ENCODE measurements at places on chromosomes 11 and 22. TPM values are rescaled to one million over a fixed set of nuclear protein-coding genes. Genes with fewer than 3 reads are reported as not detected.

Gene TIGD3
- not detected for total RNA-seq

Gene CCDC81
- total RNA-seq = 36.5 TPM

Gene GDPD5
- 64.6 TPM for total RNA-seq

Gene INS
- total RNA-seq = not detected

Gene THY1
- total RNA-seq = 3.5 TPM

Gene AMBRA1
- total RNA-seq = 12.1 TPM

Gene IGF2
- 124 TPM for total RNA-seq

GRCh38 chr22:26821854-26822253 lies 164.5 kb downstream of the MIAT start:
- H3K4me3 ChIP-seq = no peak overlapping the region
- no peaks in the 10 kb centered on the region for H3K36me3 ChIP-seq
- no peaks in the 10 kb centered on the region for H3K4me1 ChIP-seq
- DNase-seq = no peak
- no peaks in the 10 kb centered on the region for H3K27me3 ChIP-seq
- H3K27ac ChIP-seq = no peak overlapping the region

GRCh38 chr11:1158681-1159487 lies 1.1 kb downstream of the MUC5AC start:
- DNase-seq = no peak
- H3K4me1 ChIP-seq = no peaks in the 10 kb centered on the region
- no peak overlapping the region for H3K27ac ChIP-seq

DNA sequence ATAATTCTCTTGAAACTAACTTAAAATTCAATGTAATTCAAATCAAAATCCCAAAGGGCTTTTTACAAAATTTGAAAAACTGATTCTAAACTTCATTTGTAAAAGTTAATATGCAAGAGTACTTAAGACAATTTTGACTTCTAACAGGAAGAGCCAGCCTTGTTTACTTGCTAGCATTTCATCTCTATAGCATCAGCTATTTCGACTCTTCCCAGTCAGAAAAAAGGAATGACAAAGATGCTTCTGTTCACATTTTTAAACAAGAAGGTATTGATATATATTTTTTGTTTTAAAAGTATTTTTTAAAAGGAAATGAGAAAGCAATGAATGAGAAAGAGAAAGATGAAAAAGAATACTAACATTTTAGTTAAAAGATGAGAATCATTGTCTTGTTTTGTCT lies 16.4 kb downstream of the SLN start:
- H3K4me3 ChIP-seq = no peak overlapping the region
- H3K27ac ChIP-seq = no peak overlapping the region
- no peaks in the 10 kb centered on the region for H3K36me3 ChIP-seq
- DNase-seq = no peak
- no peaks in the 10 kb centered on the region for H3K27me3 ChIP-seq

DNA sequence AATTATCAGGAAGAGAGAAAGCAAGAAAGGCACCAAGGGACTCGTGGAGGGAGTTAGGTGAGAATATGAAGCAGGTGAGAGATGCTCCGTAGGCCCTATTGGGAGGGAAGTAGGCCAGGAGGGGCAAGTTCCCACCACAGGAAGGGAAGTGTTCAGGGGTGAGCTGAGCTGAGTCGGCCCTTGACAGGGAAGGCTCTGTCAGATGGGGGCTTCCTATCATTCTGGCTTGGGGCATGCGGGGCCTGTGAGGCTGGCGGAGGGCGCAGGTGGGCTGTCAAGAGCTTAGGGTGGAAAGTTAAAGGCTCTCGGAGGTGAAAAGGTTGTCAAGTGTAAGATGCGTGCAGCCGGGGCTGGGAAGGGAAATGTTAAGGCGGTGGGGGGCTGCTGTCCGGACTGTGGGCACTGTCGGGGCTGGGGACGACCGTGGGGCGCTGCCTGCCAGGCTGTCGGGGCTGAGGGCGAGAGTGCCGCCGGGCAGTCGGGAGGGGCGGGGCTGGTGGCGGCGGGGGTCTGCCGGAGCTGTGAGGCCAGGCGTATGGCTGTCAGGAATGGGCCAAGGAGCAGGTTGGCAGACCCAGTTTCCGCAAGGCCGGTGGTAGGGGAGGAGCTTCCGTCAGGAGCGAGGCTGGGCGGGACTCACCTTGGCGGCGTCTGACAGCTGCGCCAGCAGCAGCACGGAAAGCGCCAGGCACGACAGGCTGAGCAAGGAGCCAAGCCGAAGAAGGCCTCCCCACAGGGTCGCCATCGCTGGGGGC lies 496 bp downstream of the TMEM9B start:
- no peaks in the 10 kb centered on the region for H3K27me3 ChIP-seq
- peak; percentile 33 for DNase-seq
- H3K36me3 ChIP-seq = no peaks in the 10 kb centered on the region
- H3K4me3 ChIP-seq = peak overlapping the region; percentile 88

DNA sequence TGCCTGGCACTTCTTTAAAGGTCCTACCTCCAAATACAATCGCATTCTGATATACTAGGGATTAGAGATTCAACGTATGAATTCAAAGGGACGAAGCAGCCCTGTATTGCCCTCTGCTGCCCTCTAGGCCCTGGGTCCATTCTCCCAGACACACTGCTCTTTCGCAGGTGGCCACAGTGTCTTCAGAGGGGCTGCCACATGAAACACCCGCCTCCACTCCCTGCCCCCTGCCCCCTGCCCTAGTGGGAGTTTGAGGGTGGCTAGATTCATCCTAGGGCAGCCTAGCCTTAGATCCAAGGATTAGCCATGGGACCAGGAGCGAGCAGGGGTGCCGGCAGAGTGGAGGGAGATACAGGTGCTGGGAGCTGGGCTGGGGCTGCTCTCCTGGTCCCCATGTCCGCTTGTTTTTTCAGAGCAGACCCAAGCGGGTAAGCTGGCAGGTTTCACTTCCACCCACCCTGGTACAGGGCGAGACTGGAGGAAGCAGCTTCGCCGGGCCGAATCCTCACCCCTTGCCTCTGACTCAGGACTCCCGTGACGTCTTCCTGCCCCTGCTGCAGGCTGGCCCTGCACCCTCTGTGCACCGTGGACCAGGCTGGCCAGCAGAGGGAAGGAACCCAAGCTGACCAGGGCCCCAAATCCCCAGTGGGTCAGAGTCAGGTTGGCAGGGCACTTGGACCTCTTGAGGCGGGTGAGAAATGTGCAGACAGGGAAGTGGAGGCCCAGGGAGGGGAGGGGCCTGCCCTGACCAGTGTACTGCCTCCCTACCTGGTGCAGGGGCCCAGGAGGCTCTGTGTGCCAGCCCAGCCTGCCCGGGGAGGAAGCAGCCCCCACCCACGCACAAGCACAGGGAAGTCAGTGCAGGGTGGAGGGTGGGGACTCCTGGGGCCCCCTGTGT lies 28.4 kb upstream of the HMOX1 start:
- peaks cover 3% of the 10 kb centered on the region for H3K27me3 ChIP-seq
- peak overlapping the region; percentile 65 for H3K27ac ChIP-seq
- peaks cover 25% of the 10 kb centered on the region for H3K4me1 ChIP-seq
- H3K4me3 ChIP-seq = peak overlapping the region; percentile 74
- DNase-seq = peak; percentile 92

DNA sequence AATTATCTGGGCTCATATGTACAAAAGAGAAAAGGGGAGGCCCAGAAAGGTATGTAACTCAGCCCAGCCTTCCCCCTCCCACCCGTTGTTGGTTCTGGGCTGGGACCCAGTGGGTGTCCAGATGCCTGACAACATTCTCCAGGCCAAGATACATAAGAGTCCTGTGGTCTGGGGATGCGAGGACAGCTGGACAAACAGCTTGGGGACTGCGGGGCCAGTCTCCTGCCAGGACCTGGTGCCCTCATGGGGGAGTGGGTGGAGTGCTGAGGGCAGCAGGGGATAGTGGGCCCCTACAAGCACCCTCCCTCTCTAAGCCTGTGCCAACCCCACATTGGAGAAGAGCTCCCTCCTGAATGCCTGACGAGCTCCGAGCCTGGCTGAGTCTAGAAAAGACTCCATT lies 3.5 kb upstream of the SLC22A6 start:
- no peaks in the 10 kb centered on the region for H3K36me3 ChIP-seq
- no peaks in the 10 kb centered on the region for H3K4me1 ChIP-seq
- H3K4me3 ChIP-seq = no peak overlapping the region
- no peaks in the 10 kb centered on the region for H3K27me3 ChIP-seq
- no peak for DNase-seq

DNA sequence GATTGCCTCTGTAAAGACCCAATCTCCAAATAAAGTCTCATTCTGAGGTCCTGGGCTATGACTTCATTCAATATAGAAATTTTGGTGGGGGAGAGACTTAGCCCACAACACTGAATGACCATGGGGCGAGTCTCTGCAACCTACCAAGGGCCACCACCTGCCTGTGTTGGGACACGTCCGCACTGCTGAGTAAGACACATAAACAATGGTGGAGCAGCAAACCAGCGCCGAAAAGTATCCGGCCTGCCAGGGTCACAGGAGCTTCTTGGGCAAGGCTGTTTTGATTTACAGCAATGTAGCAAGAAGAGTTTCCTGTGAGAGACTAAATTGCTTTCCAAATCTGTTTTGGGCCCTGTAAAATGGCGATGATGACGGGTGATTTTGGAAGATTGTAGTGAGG lies 122.3 kb downstream of the SHANK2 start:
- no peaks in the 10 kb centered on the region for H3K27me3 ChIP-seq
- no peak for DNase-seq
- no peak overlapping the region for H3K4me3 ChIP-seq
- H3K4me1 ChIP-seq = no peaks in the 10 kb centered on the region
- no peaks in the 10 kb centered on the region for H3K36me3 ChIP-seq

DNA sequence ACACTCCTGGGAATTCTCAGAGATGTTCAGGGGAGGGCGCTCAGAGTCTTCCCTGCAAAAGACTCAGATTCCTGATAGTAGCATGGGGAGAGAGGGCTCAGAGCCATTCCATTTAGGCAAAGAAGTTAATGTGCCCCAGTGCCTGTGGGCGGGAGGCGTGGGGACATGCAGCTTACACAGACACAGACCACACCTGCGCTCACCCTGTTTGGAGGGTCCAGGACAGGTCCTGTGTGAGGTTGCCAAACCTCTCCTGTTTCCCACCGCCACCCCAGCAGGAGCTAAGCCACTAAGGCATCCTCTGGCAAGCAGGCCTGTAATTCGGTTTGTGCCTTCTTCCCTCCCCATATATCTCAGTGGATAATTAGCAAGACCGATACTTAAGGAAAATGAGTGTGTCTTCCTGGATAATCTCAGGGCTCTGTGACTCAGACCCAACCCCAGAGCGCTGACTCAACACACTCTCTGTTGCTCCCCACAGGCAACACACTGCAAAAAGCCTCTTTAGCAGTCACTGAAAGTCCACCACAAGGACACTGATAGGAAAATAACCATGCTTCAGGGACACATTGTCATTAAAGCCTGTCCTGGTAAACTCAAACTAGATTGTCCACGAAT lies 118.9 kb upstream of the LMO1 start:
- no peaks in the 10 kb centered on the region for H3K4me1 ChIP-seq
- H3K36me3 ChIP-seq = no peaks in the 10 kb centered on the region
- no peak overlapping the region for H3K27ac ChIP-seq
- H3K4me3 ChIP-seq = no peak overlapping the region
- DNase-seq = peak; percentile 24

- peak overlapping the region; percentile 96 for H3K27ac ChIP-seq
- H3K36me3 ChIP-seq = no peaks in the 10 kb centered on the region
- H3K4me1 ChIP-seq = peaks cover 86% of the 10 kb centered on the region
Observed at GRCh38 chr11:62552485-62553079, 6.0 kb upstream of the AHNAK start.

DNA sequence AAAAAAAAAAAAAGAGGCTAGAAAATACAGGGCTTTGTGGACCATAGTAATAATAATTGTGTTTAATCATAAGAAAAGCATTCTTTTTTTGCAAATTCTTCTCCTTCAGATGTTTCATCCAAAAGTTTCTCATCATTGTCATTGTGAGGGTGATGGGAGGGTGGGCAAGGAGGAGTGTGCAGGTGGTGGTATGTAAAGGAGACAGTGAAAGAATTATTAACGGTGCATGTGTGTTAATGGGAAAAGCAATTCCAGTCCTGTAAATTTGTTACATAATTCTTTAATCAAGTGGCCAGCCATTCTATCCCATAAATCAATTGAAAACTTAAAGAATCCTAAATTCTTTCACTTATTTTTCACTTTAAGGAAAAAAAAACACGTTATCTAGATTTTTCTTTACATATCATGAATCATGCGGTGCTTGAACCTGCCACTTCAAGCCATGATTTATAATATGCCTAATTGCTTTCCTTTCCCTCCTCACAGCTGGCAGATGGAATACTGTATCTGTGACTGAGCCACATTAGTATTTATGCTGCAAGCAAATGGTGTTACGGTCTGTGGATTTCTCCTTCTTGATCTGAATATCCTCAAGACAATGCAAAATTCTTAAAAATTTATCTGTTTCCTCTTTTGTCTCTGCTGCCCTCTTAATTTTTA lies 318.5 kb downstream of the JRKL start:
- H3K36me3 ChIP-seq = no peaks in the 10 kb centered on the region
- H3K27ac ChIP-seq = no peak overlapping the region
- no peaks in the 10 kb centered on the region for H3K27me3 ChIP-seq
- H3K4me3 ChIP-seq = no peak overlapping the region
- no peaks in the 10 kb centered on the region for H3K4me1 ChIP-seq
- no peak for DNase-seq

- H3K4me1 ChIP-seq = no peaks in the 10 kb centered on the region
- H3K27ac ChIP-seq = no peak overlapping the region
- H3K27me3 ChIP-seq = no peaks in the 10 kb centered on the region
- no peak overlapping the region for H3K4me3 ChIP-seq
- H3K36me3 ChIP-seq = no peaks in the 10 kb centered on the region
- DNase-seq = no peak
Observed at GRCh38 chr11:15744693-15745092, 611.7 kb downstream of the SOX6 start.

GRCh38 chr11:1360835-1361357 lies 28.8 kb upstream of the BRSK2 start:
- no peaks in the 10 kb centered on the region for H3K27me3 ChIP-seq
- no peaks in the 10 kb centered on the region for H3K36me3 ChIP-seq
- H3K4me1 ChIP-seq = no peaks in the 10 kb centered on the region
- no peak overlapping the region for H3K4me3 ChIP-seq
- DNase-seq = no peak

GRCh38 chr11:11401960-11402535 lies 49.0 kb upstream of the CSNK2A3 start:
- no peak overlapping the region for H3K4me3 ChIP-seq
- no peaks in the 10 kb centered on the region for H3K36me3 ChIP-seq
- H3K27me3 ChIP-seq = no peaks in the 10 kb centered on the region
- H3K4me1 ChIP-seq = peaks cover 5% of the 10 kb centered on the region
- no peak overlapping the region for H3K27ac ChIP-seq

GRCh38 chr11:2463766-2464277 lies 19.0 kb downstream of the KCNQ1 start:
- no peak for DNase-seq
- no peaks in the 10 kb centered on the region for H3K36me3 ChIP-seq
- no peak overlapping the region for H3K27ac ChIP-seq
- no peaks in the 10 kb centered on the region for H3K27me3 ChIP-seq
- no peak overlapping the region for H3K4me3 ChIP-seq

GRCh38 chr11:21415606-21416005 lies 746.2 kb downstream of the NELL1 start:
- DNase-seq = no peak
- no peak overlapping the region for H3K27ac ChIP-seq
- H3K4me1 ChIP-seq = no peaks in the 10 kb centered on the region
- no peaks in the 10 kb centered on the region for H3K36me3 ChIP-seq
- no peak overlapping the region for H3K4me3 ChIP-seq
- no peaks in the 10 kb centered on the region for H3K27me3 ChIP-seq

GRCh38 chr11:80621871-80622270 lies 1181.0 kb upstream of the TENM4 start:
- no peaks in the 10 kb centered on the region for H3K36me3 ChIP-seq
- H3K27me3 ChIP-seq = no peaks in the 10 kb centered on the region
- no peaks in the 10 kb centered on the region for H3K4me1 ChIP-seq
- DNase-seq = no peak
- H3K4me3 ChIP-seq = no peak overlapping the region

GRCh38 chr11:70049045-70049444 lies 29.1 kb upstream of the ANO1 start:
- no peak for DNase-seq
- no peak overlapping the region for H3K4me3 ChIP-seq
- peaks cover 4% of the 10 kb centered on the region for H3K4me1 ChIP-seq
- no peaks in the 10 kb centered on the region for H3K27me3 ChIP-seq
